Globus pallidus (tissue), 1 donor: ENCODE measurements at places on chromosomes 13 and 19.

DNA sequence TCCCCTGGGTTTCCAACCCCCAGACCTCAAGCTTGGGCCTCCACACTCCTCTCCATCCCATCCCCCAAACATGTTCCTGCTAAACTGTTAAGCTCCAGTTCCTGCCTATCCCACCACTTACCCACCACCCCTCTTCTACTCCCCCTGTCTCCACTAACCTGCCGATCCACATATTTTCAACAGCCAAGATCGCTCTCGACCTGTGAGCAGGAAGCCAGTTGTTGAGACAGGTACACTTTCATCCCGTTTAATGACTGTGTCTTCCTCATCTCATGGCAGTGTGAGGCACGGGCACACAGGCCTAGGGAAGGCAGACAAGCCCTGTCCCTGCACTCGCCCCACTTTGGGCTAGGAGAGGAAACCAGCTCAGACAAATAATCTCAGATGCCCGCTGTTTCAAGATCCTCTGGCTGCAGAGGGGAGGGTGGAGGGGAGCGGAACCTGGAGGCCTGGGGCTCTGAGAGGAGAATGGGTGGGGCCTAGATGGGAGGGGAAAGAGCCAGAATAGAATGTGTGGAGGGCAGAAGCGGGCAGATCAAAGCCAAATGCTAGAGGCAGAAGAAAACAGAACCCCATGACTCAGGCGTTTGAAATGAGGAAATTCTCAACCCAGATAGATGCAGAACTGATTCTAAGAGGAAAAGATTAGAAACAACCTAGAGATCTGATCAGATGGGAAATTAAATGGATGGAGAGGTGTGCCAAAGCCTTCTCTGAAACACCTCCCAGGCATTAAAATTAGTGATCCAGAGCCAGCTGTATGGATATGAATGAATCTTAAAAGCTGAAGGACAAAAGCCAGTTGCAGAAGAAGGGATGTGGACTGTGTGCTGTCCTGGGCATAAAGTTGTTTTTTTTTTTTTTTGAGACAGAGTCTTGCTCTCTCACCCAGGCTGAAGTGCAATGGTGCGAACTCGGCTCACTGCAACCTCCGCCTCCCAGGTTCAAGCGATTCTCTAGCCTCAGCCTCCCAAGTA lies 16.9 kb upstream of the CYP2S1 start:
- peak; percentile 57 for DNase-seq

- DNase-seq = peak; percentile 77
Measured at GRCh38 chr13:40401911-40402776, 264.3 kb downstream of the FOXO1 start.

DNA sequence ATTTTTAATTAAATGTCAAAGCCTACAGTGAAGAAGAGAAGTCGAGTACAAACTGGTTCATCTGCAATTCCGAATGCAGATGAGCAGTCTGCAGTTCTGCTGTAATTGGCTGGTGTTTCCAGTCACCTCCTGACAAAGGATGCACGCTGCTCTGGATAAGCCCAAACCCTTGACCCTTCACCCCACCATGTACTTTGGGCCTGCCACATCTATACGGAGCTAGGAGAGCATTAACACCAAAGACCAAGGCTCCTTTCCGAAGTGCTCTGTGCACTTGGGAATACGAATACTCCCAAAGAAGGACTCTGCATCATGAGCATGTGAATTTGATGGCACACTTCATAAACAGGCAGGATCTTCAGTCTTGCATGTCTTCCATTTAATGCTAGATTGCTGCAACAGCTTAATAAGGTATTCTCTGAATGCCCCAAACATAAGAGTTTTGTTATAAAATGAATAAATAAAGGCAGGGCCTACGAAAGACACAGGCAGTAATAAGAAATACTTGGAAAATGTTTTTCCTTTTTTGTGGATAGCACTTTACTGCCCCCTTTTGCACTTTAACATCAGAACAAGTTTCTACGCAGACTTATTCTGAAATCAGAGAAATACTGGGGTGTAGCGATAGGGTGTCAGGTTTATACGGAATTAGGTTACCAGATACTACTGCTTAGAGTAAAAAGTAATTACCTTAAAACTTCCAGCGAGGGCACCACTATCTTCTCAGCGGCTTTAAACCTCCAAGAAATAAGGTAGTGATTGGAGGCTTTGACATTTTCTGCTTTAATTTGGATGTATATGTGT lies 15.0 kb downstream of the EFNB2 start:
- DNase-seq = peak; percentile 79

DNA sequence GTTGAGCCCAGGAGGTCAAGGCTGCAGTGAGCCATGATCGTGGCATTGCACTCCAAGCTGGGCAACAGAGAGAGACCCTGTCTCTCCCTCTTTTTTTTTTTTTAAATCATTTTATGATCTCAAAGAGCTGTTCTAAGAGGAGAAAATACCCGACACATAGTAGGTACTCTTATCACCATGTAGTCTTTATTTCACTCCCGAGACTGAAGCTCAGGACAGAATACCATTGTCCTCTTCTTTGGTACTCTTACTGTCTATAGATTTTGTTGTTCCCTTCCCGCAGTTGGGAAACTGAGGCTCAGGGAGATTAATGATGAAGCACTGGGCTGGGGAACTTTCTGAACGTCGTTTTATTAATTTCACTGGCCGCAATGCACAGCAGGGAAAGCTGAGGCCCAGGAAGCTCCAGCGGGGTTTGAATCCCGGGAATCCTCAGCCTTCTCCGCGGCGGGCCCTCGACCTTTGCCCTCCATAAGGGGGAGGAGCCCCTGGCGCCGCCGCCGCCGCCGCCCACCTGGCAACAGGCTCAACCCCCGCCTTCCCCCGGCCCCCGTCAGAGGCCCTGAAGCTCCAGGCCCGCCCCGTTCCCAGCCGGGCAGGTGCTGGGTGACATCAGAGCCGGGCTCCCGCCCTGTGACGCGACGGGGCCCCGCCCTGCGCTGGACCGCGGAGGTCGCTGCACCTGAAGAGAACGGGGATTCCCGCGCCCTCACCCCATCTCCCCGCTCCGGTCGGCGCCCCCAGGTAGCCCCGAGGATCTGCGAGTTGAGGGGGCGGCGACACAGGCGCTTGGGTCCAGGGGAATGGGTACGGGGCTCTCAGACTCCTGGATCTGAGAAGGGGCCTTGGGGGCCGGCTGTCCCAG lies 1.6 kb downstream of the MYH14 start:
- no peak for DNase-seq

- no peak for DNase-seq
Measured at GRCh38 chr13:64639206-64639605, 2590.9 kb downstream of the PCDH9 start.

DNA sequence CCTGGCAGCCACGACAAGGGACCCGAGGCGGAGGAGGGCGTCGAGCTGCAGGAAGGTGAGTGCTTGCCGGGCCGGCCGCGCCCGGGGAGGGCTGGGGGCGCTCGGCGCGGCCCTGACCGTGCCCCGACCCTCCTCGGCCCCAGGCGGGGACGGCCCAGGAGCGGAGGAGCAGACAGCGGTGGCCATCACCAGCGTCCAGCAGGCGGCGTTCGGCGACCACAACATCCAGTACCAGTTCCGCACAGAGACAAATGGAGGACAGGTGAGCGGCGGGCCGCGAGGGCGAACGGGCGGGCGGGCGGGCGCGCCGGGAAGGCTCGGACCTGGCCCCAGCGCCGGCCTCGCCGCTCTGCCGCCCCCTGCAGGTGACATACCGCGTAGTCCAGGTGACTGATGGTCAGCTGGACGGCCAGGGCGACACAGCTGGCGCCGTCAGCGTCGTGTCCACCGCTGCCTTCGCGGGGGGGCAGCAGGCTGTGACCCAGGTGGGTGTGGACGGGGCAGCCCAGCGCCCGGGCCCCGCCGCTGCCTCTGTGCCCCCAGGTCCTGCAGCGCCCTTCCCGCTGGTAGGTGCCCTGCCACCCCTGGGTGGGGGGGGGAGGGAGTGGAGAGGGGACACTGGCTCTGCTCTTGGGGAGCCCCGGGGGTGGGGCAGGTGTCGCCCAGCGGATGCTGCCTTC lies 816 bp downstream of the USF2 start:
- DNase-seq = peak; percentile 80

DNA sequence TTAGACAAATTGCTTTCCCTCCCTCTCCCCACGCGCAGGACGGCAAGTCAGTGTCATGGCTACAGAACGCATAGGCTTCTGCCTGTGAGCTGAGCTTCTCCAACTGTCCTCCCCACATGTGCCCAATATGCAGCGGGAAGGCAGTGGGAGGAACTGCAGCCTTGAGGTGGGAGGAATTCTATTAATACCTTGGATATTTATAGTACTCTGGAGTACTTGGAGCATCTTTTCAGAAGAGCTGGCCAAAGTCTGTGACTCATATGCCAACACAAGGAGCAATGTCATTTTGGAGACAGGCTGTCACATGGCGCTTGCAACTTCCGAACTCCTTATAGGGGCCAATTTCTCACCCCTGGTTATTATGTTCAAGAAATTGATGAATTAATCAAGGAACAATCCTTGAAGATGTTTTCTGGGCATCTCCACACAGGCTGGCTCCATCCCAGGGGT lies 245.0 kb upstream of the SERP2 start:
- no peak for DNase-seq

GRCh38 chr19:5048091-5048726 lies 79.3 kb downstream of the KDM4B start:
- peak; percentile 50 for DNase-seq

DNA sequence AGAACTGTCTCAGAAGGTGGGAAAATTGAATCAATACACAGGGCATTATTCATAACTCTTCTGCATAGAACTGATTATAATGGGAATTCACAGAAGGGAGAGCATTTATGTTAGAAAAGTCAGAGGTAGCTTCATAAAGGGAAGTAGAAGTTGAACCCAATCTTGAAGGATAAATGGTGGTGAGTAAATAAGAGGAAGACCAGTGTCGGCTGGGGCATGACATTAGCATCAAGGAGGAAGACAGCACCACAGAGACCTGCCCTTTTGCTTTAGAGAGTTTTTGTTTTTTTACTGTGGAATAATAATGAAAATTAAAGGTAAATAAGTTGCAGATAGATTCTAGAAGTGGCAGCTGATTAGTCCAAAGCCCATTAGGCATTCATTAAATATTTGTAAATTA lies 21.9 kb downstream of the CDC16 start:
- DNase-seq = no peak

- DNase-seq = no peak
Measured at GRCh38 chr19:35986664-35987570, 8.1 kb upstream of the SDHAF1 start.

DNA sequence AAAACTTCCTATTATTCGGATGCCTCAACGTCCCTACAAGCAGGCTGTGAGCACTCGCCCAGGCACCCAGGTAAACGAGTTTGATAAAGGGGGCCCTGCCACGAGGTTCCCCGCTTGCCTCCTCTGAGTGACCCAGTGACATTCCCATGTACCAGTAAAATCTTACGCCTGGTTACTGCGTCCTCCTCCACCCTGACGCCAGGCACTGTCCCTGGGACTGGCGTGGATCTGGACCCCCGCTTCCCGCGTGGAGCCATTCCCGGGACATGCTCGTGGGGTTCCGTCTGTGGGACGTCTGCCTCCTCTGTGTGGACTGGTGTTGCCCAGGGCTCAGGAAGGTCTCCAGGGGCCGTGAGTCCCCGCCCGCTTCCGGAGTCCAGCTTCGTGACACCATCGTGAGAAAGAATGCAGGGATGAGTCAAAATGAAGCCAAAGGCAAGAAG lies 407 bp upstream of the ZNF550 start:
- no peak for DNase-seq

GRCh38 chr13:98534821-98535220 lies 42.1 kb downstream of the STK24 start:
- DNase-seq = no peak

DNA sequence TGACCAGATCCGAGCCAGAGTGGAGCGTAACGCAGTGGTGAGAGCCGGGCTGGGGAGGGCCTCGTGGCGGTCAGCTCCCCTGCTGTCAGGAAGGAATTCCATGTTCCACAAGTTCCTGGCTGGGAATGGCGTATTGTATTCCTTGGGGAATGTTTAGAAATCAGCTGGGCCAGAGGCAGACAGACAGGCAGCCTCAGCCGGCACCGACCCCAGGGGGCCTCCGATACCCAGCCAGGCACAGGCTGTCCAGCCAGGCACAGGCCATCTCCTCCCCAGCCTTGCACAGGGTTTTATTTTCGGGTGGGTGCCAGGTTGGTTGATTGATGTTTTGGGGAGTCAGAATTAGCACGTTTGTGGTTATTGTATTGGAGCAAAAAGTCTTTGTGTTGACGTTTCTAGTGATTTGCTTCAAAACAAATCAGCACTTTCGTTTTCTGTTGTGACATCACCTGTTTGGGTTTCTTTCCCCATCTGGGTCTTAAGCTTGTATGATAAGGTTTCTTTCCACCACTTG lies 126.6 kb upstream of the MCF2L start:
- no peak for DNase-seq

DNA sequence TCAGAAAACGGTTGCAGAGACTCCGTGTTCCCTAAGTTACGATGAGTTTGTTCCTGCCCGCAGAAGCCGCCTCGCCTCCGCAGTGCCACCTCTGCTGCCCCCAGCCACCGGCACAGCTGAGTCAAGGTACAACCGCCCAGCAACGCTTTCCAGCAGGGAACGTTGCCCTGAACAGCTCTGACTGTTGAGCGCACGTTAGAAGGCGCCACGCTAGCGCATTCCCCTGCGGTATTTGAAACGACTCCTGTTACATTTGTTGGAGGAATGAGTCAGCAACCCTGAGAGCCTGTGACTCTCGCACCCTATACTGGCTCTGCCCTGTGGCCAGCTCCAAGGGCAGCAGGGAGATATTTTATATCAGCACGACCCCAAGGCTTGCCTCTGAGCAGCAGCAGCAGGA lies 302.8 kb downstream of the TEX29 start:
- no peak for DNase-seq

DNA sequence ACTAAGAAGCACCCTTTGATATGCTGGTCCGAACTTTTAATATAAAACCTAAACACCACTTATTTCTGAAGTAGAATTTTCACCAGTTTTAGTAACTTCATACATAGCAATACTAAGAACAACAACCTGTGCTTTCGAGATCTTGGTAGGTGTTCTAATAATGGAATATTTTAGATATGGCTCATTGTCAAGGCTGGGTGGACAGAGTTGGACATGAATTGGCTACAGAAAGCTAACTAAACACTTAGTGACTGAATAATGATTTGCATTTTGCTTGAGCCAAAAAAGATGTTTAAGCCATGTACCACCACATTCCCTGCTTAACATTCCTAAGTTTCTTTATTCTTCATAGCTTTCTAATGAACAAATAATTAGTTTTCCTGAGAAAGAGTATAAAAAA lies 344.3 kb upstream of the SGCG start:
- DNase-seq = no peak

DNA sequence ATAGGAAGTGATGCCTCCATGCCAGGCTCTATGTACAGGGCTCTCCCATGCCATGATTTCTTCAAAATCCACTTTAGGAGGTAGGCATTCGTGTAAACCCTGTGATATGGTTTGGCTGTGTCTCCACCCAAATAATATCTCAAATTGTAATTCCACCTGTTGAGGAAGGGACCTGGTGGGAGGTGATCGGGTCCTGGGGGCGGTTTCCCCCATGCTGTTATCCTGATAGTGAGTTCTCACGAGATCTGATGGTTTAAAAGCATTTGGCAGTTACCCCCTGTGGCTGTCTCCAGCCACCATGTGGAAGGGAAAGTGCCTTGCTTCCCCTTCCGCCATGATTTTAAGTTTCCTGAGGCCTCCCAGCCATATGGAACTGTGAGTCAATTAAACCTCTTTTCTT lies 8.1 kb downstream of the SARS2 start:
- no peak for DNase-seq

- no peak for DNase-seq
Measured at GRCh38 chr13:33206945-33207614, 78.5 kb downstream of the STARD13 start.
